ENCODE measurements at places on chromosomes 12 and 14. TPM values are rescaled to one million over a fixed set of nuclear protein-coding genes. Genes with fewer than 3 reads are reported as not detected.

Gene TBPL2
- not detected for total RNA-seq

Gene DIO2
- not detected for total RNA-seq

GRCh38 chr12:28555748-28556147 is 365.5 kb downstream of the CCDC91 start:
- DNase-seq, result no peak

GRCh38 chr12:31023271-31023724 is 50.4 kb upstream of the DDX11 start:
- DNase-seq, result no peak

Gene RNASE3
- not detected for total RNA-seq

DNA sequence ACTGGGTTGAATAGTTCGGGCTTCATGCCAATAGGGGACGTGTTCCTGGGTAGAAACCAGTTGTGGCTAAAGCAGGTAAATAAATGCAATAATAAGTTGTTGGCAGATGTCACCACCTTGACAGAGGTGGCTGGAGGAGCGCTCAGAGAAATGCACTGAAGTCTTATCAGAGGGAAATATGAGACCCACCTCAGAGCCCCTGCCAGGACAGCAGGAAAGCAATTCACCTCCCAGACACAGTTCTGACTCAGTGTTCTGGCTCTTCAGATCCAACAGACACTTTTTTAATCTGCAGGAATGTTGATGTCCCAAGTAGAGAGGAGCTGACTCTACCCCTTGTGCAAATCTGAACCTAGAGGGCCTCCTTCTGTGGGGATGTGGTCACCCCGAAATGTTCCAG is 687.1 kb upstream of the FBXO33 start:
- DNase-seq, result no peak

Gene BIN2
- total RNA-seq, result 5.0 TPM

GRCh38 chr12:53733051-53733806 is 6.0 kb upstream of the CALCOCO1 start:
- DNase-seq, result no peak

DNA sequence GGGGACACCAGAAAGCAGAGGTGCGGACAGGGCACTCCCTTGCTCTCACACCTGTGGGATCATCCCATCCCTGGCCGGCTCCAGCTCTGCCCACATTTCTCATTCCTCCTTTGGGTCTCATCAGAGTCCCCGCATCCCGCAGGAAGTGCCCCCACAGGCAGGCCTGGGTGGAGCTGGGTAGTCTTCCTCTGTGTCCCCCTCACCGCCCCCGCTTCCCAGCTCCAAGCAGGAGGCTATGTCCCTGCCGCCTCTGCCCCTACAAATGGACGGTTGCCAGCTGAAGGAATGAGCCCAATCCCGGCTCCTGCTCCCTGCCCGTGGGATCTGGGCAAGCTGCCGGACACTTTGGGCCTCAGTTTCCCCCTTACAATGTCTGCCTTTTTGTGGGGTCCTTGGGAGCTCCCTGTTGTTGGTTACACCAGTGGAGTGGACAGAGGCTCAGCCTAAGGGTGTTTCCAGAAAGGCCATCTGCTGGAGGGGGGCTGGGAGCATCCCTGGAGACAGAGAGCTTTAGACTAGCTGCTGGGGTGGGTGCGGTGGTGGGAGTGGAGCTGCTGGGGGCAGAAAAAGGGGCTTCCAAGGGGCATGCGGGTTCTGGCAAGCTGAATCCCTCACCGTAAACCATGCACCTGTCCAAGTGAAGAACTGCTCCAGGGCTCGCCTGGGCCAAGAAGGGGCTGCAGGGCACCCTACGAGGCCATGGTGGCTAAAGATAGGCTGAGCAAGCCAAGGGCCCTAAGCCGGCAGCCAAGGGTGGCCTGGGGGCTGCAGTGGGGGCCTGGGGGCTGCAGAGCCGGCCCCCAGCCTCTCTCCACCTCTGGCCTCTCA is 7.9 kb upstream of the GPR132 start:
- no peak for DNase-seq

DNA sequence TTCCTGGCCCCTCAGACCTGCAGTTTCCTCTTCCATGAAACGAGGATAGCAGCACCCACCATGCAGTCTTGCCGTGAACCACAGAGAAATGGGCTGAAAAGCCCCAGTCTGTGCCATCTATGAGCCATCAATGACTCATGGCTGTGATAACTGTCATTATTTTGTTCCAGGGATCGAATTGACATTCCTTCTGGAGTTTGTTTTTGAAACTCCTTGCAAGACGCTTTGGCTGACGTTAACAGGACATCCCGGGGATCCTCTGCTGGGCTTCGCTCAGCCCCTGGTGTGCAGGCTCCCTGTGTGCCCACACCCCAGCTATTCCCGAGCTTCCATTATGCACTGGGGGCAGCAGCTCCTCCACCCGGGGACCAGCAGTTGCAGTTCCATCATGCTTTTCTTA is 33.8 kb downstream of the MMAB start:
- DNase-seq, result no peak

Gene C3AR1
- total RNA-seq, result 4.7 TPM

GRCh38 chr12:31317471-31318395 is 8.2 kb downstream of the SINHCAF start:
- no peak for DNase-seq

- DNase-seq, result no peak
Observed at GRCh38 chr12:125395583-125396215, 330.5 kb downstream of the AACS start.

GRCh38 chr12:109817627-109818231 is 15.5 kb downstream of the TRPV4 start:
- no peak for DNase-seq

DNA sequence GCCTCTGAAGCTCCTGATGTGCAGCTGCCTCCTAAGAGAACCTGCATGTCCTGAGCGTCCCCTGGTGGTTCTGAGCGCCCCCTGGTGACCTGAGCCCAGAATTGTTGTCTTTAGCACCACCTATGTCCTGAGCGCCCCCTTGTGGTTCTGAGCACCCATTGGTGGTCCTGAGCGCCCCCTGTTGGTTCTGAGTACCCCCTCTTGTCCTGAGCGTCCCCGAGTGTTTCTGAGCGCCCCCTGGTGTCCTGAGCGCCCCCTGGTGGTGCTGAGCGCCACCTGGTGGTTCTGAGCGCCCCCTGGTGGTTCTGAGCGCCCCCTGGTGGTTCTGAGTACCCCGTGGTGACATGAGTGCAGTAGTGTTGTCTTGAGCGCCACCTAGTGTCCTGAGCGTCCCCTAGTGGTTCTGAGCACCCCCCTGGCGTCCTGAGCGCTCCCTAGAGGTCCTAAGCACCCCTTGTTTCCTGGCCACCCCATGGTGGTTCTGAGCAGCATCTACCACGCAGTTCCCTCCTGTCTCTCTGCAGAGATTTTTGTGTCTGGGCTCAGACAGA is 782.5 kb downstream of the TMEM121 start:
- no peak for DNase-seq

- no peak for DNase-seq
Observed at GRCh38 chr12:132545955-132546354, 56.0 kb downstream of the FBRSL1 start.
